ENCODE measurements at places on chromosomes 1 and 21.
A peak's percentile ranks its signal among the peaks of the same experiment; 100 is the strongest.

GRCh38 chr1:40763742-40764532, 19.6 kb upstream of the KCNQ4 start:
- no peak for DNase-seq

DNA sequence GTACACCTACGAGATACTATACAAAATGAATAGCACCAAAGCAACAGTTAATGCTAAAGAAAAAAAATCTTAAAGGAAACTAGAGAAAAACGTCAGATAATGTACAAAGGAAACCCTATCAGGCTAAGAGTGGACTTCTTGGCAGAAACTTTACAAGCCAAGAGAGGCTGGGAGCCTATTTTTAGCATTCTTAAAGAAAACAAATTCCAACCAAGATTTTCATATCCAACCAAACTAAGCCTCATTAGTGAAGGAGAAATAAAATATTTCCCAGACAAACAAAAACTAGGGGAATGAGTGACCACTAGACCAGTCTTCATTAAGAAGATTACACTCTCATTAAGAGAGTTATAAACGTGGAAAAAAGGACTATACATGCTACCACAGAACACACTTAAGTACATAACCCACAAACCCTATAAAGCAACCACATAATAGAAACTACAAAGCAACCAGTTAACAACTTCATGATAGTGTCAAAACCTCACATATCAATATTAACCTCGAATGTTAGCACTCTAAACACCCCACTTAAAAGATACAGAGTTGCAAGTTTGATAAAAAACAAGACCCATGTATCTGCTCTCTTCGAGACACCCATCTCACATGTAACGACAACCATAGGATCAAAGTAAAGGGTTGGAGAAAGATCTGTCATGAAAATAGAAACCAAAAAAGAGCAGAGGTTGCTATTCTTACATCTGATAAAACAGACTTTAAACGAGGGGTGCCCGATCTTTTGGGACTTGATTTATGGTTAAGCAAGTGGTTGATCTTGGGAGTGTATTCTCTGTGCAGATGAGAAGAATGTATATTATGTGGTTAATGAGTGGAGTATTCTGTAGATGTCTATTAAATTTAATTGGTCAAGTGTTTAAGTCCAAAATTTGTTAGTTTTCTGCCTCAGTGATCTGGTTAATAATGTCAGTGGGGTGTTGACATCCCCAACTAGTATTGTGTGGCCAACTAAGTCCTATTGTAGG, 1301.4 kb downstream of the PLA2G4A start:
- DNase-seq, result no peak

DNA sequence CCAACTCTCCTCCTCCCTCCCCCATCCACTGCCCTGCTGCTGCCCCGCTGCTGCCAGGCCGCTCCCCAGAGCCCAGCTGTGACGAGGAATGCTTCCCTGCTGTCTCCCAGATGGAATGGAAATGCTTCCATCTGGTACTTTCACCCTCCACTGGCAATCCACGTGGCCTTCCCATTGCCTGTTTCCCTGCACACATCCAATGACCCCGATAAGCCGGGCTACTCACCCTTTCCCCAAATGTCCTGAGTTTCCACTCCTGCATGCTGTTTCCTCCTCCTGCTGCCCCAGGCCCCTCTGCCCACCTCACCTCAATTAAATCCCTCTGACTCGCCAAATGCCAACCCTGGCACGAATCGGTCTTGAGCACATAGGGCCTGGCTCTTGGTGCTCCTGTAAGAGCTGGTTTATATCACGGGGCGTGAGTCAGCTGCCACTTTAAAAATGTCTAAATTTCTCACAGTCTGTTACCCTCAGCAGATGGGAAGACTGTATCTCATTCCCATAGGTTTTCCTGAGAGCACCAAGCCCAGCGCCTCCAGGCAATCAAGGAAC, 36.4 kb downstream of the MRAP start:
- no peak for DNase-seq

DNA sequence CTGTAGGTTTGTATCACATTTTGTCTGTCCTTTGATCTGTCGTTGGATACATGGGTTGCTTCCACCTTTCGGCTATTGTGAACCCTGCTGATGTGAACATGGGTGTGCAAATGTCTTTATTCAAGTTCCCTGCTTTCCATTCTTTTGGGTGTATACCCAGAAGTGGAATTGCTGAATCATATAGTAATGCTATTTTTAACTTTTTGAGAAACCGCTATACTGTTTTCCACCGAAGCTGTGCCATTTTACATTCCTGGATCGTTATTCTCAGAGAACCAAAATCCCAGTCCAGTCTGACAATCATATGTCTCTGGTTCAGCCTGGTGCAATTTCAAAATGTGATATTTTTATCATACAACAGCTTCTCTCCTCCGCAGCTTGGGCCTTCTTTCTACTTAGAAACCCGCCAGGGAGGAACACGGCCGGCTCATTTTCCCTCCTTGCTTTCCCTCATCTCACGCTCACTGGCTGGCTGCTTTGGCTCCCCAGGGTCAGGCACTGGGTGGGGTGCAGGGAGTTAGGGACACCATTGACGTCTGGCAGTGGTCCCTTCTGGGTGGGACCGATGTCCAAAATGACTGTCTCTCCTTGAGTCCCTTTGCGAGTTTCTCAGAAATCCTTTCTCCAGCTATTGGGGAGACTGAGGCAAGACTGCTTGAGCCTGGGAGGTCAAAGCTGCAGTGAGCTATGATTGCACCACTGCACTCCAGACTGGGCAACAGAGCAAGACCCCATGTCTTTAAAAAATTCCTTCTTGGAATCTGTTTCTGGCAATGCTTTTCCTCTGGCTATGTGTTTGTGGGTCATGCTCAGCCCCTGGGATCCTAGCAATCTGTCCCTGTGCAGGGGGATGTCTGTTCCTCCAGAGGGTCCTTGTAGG, 73.5 kb upstream of the AKT3 start:
- DNase-seq, result no peak

DNA sequence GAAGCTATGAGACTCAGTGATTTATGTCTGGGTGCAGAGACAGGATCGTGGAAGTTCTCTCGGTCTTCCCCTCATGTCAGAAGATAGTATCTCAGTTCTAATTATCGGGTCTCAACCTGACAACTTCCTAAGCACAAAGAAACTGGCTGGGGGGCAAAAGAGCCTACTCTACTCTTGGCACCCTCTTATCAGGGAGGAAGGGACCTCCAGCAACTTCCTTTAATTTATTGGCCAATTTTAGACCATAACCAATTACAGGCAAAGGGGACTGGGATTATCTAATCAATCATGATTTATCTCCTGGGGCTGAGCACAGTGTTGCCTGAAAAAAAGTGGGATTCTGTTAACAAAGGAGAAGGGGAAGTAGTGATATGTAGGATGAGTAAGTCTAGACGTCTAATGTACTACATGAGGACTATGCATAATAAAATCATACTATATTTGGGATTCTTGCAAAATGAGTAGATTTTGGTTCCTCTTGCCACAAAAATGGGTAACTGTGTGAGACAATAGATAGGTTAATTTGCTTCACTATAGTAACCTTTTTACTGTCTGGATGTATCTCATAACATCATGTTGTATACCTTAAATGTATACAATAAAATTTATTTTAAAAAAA, 98.8 kb downstream of the ZFYVE9 start:
- no peak for DNase-seq

DNA sequence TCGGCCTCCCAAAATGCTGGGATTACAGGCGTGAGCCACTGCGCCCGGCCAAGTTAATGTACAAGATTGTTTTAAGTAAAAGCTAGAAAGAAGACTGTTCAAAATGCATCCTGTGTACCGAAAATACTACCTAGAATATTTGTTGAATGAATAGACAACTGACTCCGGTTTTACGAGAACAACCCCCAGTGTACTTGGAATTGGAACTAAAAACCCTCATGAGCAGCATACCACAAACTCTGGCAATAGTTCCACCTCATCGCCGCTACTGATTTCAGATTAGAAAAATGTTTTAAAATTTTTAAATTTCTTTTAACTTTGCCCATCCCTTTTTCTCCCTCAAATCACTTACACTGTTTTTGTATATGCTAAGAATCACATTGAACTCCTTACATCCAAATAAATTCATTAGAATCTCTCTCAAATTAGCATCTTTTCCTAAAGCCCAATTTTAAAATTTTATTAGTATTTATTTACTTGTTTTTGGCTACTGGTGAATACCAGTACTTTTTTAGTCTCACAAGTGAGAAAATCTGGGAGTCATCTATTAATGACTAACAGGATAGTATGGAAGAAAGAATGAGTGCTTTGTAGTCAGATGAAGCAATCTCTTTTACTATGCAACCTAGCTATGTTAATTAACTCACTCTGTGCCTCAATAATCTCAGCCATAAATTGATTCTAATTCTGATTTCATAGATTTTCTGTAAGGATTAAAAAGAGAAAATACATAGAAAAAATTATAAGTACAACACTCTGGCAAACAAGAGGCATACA, 95.1 kb downstream of the GPATCH2 start:
- DNase-seq, result no peak

GRCh38 chr1:204190212-204191211, 5.8 kb downstream of the KISS1 start:
- no peak for DNase-seq

DNA sequence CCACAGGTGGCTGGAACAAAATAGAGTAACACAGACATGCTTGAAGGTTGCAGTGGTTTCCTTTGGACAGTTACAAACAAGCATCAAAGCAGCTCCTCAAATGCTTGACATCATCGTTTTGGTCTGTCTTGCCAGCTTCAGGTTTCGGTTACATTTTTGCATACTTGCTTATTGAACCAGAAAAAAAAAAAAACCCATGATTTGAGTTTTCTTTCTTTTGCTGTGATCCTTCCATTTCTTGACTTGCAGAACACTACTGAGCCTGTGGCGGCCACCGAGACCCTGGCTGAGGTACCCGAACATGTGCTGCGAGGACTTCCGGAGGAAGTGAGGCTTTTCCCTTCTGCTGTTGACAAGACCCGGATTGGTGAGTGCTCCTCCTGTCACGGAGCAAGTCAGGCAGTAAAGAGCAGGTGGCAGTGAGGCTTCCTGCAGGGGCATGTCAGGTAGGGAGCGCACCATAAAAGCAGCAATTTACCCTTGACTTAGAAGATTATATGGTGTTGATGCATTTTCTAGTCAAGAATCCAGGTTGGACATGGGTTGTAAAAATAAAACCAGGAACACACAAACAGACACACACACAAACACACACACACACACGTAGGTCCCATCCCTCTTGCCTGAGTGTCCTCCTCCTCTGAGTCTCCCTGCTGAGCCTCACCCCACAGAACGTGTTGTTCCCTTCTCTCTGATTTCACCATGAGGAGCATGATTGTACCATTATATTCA, 30.9 kb downstream of the PRDM2 start:
- peak; percentile 82 for DNase-seq

GRCh38 chr1:41232305-41232704, 9.8 kb downstream of the SCMH1 start:
- DNase-seq, result no peak
